Activated gamma-delta T cell treated with anti-CD3 and anti-CD28 coated beads, Interleukin-2, amount 50 U/mL, for 16 hours (primary cell): ENCODE measurements at places on chromosomes 5 and 9.

GRCh38 chr5:58145397-58145934 lies 314.4 kb downstream of the PLK2 start:
- DNase-seq, result no peak

DNA sequence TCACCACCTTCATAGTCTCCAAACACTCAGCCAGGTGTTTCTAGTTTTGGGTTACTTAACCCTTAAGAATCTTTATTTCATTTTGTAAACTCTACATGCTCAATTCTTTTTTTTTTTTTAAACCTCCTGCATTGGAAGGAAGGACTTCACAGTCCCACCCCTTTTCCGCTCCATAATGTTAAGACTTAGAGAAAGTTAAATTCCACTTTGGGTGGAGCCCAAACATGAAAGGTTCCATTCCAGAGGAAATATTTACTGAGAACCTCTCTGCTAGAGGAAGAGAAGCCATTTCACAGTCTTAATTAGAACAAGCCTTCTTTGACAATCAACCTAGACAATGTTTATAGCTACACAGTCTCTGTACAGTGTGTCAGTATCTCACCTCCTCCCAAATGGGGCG lies 312.3 kb downstream of the MLLT3 start:
- no peak for DNase-seq

- no peak for DNase-seq
These were observed 15.0 kb upstream of the HSPB3 start for GRCh38 chr5:54440456-54440893.

DNA sequence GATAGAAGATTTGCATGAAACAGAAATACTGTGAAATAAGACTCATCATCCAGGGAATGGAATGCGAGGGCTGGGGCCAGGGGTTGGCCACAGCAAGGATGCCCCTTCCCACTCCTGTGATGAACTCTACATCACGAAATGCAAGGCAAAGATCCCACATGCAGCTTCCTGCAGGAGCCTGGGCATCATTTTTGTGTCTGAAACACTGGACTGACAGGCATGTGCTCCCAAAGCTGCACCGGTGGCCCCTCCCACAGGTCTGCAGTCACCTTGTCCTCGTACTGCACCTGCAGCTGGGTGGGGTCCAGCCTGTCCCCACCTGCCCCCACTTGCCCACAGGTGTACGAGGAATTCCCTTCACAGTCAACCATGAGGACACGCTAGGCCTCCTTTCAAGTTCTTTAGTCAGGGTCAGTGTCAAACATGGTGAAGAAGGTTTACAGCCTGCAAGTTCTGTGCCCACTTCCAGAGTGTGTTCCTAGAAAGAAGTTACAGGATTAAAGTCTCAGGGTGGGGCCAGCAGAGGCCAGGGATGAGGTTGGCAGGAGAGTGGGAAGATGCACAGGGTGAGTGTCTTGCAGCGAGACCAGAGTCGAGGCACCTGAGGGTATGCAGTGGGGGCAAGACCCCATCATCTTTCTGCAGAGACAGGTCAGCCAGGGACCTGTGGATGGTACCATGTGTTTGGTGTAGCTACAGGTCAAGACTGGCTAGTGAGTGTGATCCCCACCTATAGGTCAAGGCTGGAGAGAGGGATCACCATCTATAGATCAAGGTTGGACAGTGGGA lies 155.0 kb upstream of the IRX2 start:
- DNase-seq, result no peak

GRCh38 chr5:66642538-66642937 lies 46.3 kb downstream of the MAST4 start:
- DNase-seq, result no peak

GRCh38 chr9:34555002-34555348 lies 32.2 kb upstream of the ENHO start:
- no peak for DNase-seq

DNA sequence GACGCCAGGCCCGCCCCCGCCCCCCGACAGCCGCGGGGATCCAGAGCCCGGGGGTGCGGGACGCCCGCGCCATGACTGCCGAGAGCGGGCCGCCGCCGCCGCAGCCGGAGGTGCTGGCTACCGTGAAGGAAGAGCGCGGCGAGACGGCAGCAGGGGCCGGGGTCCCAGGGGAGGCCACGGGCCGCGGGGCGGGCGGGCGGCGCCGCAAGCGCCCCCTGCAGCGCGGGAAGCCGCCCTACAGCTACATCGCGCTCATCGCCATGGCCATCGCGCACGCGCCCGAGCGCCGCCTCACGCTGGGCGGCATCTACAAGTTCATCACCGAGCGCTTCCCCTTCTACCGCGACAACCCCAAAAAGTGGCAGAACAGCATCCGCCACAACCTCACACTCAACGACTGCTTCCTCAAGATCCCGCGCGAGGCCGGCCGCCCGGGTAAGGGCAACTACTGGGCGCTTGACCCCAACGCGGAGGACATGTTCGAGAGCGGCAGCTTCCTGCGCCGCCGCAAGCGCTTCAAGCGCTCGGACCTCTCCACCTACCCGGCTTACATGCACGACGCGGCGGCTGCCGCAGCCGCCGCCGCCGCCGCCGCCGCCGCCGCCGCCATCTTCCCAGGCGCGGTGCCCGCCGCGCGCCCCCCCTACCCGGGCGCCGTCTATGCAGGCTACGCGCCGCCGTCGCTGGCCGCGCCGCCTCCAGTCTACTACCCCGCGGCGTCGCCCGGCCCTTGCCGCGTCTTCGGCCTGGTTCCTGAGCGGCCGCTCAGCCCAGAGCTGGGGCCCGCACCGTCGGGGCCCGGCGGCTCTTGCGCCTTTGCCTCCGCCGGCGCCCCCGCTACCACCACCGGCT lies 1.0 kb downstream of the FOXE1 start:
- DNase-seq, result no peak

DNA sequence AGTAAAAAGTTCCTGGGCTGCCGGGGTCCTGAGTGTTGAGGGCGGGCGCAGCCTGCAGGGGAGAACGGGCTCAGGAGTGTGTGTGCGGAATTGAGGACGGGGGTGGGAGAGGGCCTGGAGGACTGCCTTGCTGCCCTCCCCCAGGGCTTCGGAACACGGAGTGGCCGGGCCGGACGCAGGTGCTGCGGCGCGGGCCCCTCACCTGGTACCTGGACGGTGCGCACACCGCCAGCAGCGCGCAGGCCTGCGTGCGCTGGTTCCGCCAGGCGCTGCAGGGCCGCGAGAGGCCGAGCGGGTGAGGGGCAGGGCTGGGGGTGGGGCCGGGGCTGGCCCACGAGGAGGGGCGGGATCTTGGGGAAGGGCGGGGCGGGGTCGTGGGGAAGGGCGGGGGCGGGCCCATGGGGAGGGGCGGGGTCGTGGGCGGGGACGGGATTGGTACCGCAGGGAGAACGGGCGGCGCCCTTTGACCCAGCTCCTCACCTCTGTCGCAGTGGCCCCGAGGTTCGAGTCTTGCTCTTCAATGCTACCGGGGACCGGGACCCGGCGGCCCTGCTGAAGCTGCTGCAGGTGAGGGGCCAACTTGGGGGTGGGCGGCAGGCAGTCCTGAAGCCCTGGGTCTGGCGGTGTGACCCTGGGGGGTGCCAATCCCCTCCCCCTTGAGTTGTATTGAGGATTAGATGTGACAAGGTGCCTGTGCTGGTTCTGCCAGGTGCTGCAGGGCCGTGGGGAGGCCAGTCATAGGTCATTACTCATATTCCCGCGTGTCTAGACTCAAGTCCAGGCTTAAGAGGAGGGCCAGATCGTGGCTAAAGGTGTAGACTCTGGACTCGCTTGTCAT lies 7.1 kb downstream of the FPGS start:
- DNase-seq, result no peak

- no peak for DNase-seq
These were observed at the start of gene INSL4 for GRCh38 chr9:5231212-5231611. Gene INSL4, plus strand, starts transcription at chr9:5231419. Its CDS starts 105 bp downstream, at chr9:5231524.

GRCh38 chr9:69325409-69326212 lies 596 bp downstream of the ENTREP1 start:
- DNase-seq, result no peak

- no peak for DNase-seq
These were observed 70.7 kb upstream of the TRPC7 start for GRCh38 chr5:136435946-136436543.

- no peak for DNase-seq
These were observed 343 bp downstream of the LMX1B start for GRCh38 chr9:126614088-126614454.

- DNase-seq, result no peak
These were observed 3.5 kb downstream of the TMEM38B start for GRCh38 chr9:105697871-105698270.

GRCh38 chr9:79240774-79241173 lies 331.0 kb upstream of the TLE4 start:
- DNase-seq, result no peak

- no peak for DNase-seq
These were observed at the start of gene FREM1 for GRCh38 chr9:14909961-14910805. Gene FREM1, minus strand, starts transcription at chr9:14910428. Its CDS starts 41,451 bp downstream, at chr9:14868977.

DNA sequence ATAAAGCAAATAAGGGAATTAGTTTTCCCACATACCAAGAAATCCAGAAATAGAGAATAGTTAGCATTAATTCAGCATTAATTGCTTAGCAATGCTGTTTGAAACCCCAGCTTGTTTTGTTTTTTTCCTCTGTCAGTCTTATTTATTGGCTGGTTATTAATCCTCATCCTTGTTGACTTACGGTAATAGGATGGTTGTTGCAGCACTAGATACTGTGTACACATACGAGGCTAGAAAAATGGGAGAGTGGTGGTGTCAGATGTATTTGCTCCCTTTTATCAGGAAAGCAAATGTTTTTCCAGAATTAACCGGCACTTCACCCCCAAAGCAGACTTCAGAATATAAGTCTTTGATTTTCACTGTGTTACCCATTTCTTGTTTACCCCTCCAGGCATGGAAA lies 60.4 kb downstream of the ERBIN start:
- no peak for DNase-seq

DNA sequence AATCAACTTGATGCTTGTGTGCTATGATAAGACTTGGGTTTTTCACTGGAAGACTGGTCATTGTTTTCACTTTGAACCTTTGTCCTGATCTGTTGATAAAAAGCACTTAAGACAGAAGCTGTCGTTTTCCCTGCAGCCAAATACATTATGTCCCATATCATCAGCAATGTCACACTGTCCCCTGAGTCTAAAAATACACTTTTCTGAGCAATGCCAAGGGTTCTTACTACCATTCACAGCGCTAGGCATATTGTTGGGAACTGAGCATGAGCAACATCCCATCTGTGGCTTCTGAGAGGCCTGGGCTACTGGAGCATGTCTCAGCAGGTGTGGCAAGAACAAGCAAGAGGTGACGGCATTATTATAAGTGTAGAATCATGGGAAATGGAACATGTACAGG lies 81.8 kb downstream of the SEMA6A start:
- no peak for DNase-seq

DNA sequence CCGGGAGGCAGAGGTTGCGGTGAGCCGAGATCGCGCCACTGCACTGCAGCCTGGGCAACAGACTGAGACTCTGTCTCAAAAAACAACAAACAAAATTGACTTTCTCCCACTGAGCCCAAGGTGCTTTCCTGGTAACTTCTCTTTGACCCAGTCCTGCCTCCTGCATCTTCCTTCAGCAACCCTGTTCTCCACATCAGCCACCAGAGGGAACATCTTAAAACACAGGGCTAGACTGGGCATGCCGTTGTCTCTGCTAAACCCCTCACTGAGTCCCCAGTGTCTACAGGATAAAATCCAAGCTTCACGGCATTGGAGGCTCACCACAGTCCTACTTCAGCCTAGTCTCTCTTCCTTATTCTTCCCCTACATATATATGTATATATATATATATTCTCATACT lies 39.8 kb upstream of the KCNMB1 start:
- DNase-seq, result no peak

DNA sequence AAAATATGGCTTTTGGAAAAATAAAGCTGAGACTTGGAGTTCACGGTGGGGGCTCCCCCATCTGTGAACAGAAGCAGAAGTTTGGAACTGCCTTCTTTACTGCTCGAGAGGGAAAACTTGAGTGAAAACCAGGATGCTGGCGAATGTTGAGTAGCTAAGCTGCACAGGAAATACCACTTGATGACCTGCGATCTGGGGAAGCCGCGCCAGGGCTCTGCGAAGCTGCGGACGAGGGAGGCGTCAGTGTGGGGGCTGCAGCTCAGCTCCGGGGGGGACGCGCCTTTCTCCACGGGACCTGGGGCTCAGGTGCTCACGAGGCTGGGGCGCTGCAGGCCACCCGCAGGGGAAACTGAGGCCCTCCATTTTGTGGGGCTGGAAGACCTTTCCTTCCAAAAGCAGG lies 62.3 kb downstream of the TENT4A start:
- no peak for DNase-seq

DNA sequence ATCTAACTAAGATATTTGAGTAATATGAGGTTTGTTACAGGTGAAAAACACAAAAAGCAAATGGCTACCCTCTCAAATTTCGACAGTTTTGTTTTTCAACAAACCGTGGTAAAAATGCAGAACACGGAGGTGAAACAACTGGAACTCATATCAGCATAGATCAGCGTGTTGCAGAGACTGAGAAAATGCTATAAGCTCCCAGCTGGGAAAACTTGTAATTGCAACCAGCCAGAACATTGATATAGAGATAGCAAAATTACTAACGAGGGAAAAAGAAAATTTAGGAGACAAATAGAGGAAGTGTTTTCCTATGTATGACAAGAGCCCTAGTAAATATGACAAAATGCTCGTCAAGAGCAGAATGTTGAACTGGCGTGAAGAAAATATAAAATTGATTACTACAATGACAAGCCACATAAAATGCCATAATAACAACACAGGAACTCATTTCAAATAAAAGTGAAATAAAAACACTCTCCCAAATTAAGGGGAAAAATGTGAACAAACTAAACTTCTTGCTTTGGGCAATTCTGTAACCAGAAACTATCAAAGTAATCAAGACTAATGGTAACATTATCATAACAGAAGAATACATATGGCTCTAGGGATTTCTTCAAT lies 1989.8 kb downstream of the EFNA5 start:
- no peak for DNase-seq
